Activated T-helper 1 cell treated with anti-CD3 and anti-CD28 coated beads, Interleukin-12 subunit alpha, Interleukin-12 subunit beta, Interleukin-2, Interleukin-4 antibody, amounts not matched to agents 30 ng/mL and 10 ng/mL and 1 ng/mL, durations not matched to agents 14 hours and 24 hours and 36 hours (primary cell): ENCODE measurements at places on chromosomes 6 and 20. TPM values are rescaled to one million over a fixed set of nuclear protein-coding genes. Genes with fewer than 3 reads are reported as not detected.

BAK1 gene
- 67.0 and 67.9 TPM in 2 replicates for total RNA-seq

PROKR2 gene
- total RNA-seq = not detected in 2 replicates

DNA sequence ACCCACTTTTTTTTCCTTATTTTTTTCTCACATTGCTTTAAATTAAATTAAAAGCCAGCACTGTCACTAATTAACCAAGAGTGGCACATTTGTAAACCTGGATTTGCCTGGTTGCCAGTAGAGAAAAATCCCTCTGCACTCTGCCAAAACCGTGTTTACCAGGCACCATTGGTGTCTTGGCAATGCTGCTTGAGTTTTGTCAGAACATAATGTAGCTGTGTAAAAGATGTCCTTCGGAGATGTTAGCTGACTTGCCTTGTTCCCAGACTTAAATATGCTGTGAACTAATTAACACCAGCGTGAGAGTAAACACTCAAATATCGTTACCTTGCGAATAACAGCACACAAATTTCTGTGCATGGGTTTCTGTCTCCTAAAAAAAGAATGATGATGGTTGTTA, 694.9 kb upstream of the ID4 start:
- no peaks in the 10 kb centered on the region for H3K4me1 ChIP-seq
- H3K36me3 ChIP-seq = no peaks in the 10 kb centered on the region
- no peak for DNase-seq
- H3K27me3 ChIP-seq = no peaks in the 10 kb centered on the region
- H3K27ac ChIP-seq = no peak overlapping the region

DNA sequence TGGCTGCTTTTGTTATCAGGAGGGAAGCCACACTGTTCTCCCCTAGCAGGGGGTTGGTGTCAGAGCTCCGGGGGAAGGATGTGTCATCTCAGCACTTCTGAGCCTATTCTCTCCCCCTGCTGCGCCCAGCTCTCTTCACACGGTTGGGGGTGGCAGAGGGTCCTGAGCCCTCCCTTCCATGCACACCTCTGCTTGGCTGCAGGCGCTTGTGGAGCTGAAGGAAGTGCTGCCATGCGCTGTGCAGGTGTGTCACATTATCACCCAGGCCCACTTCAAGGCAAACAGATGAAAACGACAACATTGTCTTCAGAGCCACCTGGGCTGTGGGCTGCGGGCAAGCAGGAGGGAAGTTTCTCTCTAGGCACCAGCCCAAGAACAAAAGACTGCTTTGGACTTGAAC, 263.4 kb downstream of the BMP7 start:
- no peak for DNase-seq
- no peaks in the 10 kb centered on the region for H3K36me3 ChIP-seq
- no peak overlapping the region for H3K4me3 ChIP-seq
- peaks cover 7% of the 10 kb centered on the region for H3K27me3 ChIP-seq
- no peaks in the 10 kb centered on the region for H3K4me1 ChIP-seq

- H3K36me3 ChIP-seq = no peaks in the 10 kb centered on the region
- no peak for DNase-seq
- no peaks in the 10 kb centered on the region for H3K27me3 ChIP-seq
- H3K4me3 ChIP-seq = no peak overlapping the region
- H3K4me1 ChIP-seq = no peaks in the 10 kb centered on the region
Measured at GRCh38 chr6:117174835-117175360, 90.5 kb upstream of the VGLL2 start.

GRCh38 chr6:113508249-113508648, 348.9 kb upstream of the MARCKS start:
- DNase-seq = no peak
- H3K27ac ChIP-seq = no peak overlapping the region
- no peaks in the 10 kb centered on the region for H3K36me3 ChIP-seq
- H3K4me1 ChIP-seq = no peaks in the 10 kb centered on the region
- H3K4me3 ChIP-seq = no peak overlapping the region
